ENCODE measurements at places on chromosomes 2 and 18. TPM values are rescaled to one million over a fixed set of nuclear protein-coding genes. Genes with fewer than 3 reads are reported as not detected.

DNA sequence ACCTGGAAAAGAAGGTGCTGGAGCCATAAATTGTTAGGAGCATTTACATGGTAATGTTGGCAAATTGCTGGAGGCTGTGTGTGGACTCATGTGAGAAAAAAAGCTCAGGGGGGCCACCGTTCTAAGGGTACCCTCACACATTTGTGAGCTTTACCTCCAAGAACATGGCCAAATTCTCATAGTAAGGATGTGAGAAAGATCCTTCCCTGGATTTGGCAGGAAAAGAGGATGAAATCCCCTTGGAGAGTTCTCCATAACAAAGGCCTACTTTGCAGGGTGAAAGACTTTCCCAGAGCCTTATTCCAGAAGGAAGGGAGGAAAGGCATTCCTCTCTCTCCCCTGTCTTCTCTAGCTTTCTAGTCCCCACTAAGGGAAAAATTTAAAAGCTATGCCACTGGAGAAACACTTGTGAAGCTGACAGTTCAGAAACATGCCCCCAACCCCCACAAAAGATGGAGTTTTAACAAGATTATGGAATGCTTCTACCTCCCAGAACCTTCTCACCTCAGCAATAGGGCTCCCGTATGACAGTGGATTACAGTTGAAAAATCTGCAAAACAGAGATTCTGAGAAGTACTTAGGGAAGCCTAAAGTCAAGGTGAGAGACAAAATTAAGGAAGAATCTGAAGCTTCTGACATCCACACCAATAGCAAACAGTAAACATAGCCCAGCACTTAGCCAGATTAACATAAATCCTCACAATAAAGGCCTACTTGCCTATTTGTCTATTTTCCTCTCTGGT lies 20.2 kb upstream of the ERMN start:
- no peak for DNase-seq

DNA sequence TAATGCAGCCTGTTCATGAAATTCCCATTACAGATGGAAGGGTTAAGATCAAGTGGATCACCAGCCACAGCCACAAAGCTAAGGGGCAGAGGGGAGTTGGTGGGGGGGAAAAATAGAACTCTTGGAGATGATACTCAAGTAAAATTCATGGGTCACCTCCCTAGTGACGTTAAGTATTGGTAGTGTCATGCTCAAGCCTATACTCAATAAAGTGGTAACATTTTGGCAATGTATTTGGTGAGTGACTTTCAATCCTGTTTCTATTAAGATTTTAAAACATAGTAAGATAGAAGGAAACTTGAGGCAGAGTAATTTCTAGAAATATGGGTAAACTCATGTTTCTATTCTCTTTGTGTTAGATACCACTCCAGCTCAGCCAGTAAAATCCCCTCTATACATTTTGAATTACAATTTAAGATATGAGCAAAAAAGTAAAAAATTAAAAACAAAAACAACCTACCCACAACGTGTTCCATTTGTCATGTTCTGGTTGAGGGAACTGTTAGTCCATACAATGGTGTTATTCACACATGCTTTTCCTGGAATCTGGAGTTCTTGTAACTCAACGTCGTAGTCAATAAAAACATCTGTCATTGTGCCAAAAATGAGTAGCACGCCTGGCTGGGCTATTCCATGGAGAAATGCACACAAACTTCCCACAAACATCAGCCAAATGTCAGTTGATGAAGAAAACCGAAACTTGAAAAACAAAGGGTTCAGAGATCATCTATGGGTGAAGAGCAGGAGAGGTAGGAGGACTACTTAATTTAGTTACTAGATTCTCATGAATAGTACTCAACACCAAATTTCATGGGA lies 18.1 kb downstream of the ABCB11 start:
- no peak for DNase-seq

DNA sequence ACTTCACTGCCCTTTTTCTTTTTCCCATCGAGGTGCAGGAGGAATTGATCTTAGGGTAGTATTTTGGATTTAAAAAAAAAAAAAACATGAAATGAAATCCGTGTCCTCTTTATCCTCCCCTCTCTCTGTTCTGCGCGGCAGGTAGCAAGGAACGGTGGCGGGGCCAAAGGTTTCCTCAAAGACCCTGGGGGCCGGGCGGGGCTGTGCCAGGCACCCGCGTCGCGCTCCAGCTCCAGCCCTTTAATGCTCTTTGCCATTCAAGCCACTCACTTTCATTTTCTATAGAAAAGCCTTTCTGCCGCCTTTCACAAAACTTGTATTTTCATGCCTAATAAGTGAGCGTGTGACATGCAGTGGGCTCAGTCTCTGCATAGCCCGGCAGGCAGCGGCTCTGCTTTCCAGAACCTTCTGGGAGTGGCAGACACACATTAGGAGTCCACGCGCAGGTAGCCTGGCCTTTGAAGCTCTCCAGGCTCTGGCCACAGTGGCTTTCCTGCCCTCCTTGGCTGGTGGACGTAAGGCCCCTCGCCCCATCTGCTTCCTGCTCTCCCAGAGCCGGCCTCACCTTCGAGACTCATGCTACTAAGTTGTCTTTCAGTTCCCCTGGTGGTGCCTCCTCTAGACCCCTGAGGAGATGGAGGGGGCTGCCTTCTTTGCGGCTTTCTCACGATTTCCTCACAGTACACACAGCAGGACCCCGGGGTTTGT lies 41.7 kb downstream of the AGAP1 start:
- no peak for DNase-seq

GRCh38 chr18:42078711-42079110 lies 123.7 kb downstream of the PIK3C3 start:
- no peak for DNase-seq

- DNase-seq = no peak
Observed at GRCh38 chr2:100767810-100768806, 51.8 kb upstream of the NPAS2 start.

DNA sequence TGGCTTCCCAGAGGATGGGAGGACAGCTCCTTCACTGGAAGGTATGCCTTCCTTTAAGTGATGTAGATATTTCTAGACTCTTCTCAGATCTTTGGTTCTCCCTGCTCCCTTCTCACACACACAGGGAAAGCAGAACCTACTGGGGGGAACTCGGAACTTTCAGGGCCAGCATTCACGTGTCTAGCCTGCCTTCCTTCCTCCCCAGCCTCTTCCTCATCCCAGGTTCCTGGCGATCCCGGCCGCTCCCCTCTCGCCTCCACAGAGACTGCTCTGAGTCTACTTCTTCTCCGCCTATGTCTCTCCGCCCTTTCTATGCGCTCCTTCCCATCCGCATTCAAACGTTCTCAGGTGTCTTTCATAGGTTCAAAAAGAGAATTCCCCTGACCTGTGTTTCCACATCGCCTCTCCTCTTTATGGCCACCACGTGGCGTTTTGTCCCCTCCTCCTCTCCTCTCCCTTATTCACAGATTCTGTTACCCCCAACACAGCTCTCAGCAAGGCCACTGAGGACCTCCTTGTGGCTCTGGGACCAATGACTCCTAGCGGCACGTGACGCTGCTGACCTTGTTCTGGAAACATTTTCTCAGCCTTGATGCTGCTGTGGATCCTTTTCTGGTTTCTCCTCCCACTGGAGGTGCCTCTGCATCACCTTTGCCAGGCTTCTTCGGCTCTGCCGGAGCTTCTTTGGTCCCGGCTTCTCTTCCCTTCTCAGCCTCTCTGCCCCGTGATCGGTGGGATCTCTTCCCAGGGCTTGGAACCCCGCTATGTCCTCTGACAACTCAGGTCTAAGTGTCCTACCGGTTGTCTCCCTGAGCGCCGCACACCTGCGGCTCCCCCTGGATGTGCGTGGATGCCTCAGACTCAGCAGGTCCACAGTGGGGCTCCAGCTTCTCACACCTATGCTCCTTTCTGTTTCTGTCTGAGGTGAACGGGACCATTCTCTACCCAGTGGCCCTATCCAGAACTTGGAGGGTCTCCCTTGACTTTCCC lies 77.5 kb downstream of the VAPA start:
- no peak for DNase-seq

GRCh38 chr18:70256994-70257393 lies 31.9 kb upstream of the SOCS6 start:
- no peak for DNase-seq

GRCh38 chr2:128742467-128742866 lies 423.8 kb upstream of the HS6ST1 start:
- DNase-seq = no peak

- DNase-seq = no peak
Observed at GRCh38 chr2:118473846-118474540, 373.5 kb downstream of the EN1 start.

- DNase-seq = no peak
Observed at GRCh38 chr18:66111018-66111417, 360.2 kb downstream of the CDH7 start.

- peak; percentile 68 for DNase-seq
Observed at GRCh38 chr2:160109939-160110673, 47.7 kb upstream of the PLA2R1 start.

DNA sequence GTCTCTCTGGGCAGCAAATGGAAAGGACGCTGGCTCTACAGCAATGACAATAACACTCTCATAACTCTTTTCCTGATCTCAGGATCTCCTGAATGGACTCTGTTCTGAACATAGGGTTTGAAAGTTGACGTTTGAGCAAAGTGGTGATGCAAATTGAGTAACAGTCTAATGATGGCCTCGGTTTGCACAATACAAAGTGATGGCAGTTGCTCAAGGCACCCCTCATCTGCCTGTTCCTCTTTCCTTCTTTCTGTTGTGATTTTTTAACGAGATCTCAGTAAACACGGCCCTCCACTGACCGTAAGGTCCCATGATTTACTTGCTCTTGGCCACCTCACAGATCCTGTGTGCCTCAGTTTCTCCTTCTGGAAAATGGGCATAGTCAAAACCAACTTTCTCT lies 303.6 kb downstream of the SLC8A1 start:
- DNase-seq = no peak

- peak; percentile 46 for DNase-seq
Observed at GRCh38 chr2:73984922-73985307, 205 bp downstream of the TET3 start.

GRCh38 chr18:12155996-12156395 lies 62.4 kb downstream of the ANKRD62 start:
- DNase-seq = no peak

DNA sequence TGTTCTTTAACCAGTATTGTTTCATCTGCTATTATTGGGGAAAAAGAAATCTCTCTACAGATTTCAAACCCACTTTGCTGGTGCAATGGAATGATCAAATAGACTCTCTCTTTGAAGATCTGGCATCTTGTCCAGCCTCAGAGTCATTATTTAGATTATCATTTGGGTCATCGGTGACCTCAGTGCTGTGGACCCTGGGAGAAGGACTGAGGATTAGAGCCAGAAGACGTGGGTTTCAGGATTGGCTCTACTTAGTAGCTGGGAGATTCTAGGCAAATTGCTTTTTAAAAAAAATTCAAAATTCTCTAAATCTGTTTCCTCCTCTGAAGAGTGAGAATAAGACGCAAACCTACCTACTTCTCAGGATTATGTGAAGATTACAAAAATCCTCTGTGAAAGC lies 107.6 kb upstream of the CTAGE1 start:
- DNase-seq = no peak

DNA sequence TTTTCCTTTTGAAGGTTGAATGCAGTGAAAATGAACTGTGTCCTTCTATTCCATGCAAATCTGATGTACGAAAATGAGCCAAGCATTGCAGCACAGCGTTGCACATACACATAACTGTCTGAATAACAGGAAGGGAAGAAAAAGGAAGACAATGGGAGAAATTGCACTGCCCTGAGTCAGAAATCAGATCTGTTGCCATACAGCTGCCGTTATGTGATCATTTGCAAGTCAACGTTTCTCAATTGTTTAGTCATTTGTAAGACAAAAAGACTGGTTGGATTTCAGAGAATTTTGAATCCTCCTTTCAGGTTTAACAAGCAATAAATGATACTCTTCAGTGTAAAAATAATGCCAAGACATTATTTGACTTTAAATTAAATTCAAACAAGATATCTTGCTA lies 284.1 kb downstream of the DSEL start:
- no peak for DNase-seq

DNA sequence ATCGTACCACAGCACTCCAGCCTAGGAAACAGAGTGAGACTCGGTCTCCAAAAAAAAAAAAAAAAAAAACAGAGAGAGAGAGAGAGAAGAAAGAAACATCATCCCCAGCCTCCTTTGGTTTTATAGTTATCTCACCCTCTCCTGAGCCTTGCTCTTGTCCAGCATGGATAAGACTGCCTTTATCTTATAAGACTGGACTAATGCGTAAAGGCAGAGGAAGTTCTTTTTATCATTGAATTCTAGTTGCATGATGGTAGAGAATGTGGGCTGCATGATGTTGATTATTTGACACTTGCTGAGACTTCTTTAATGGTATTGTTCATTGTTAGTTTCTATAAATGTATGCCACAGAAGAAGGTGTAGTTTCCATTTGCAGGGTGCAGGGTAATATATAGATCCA lies 124.4 kb downstream of the ZBTB7C start:
- no peak for DNase-seq

- DNase-seq = no peak
Observed at GRCh38 chr2:226702376-226702775, 97.2 kb downstream of the IRS1 start.

GRCh38 chr2:221673248-221673647 lies 101.1 kb upstream of the EPHA4 start:
- DNase-seq = no peak

GRCh38 chr2:209380293-209380692 lies 43.6 kb upstream of the MAP2 start:
- DNase-seq = no peak

GRCh38 chr2:96642564-96643360 lies at the start of gene FER1L5:
Gene FER1L5 (plus strand): TSS chr2:96642764. CDS start chr2:96642837, 73 bp downstream.
- DNase-seq = no peak

DNA sequence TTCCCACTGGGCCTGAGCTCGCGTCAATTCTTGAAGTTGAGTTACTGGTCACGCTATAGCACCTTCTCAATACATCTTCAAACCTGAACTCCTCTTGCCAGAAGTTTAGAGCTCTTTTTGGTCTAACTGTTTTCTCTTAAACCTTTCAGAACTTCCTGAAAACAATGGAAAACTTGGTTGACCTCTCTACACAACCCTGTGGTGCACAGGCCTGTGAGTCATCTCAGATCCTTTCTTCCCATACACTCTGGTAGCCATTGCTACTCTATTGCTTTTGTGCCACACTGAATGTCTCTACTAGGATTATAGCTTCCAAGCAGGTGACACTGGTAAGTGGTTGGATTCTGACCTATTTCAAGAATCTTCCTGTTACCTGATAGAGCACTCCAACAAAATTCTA lies 321.5 kb upstream of the FSIP2 start:
- DNase-seq = no peak

GRCh38 chr2:236568068-236568921 lies 1.3 kb upstream of the ACKR3 start:
- peak; percentile 30 for DNase-seq

DNA sequence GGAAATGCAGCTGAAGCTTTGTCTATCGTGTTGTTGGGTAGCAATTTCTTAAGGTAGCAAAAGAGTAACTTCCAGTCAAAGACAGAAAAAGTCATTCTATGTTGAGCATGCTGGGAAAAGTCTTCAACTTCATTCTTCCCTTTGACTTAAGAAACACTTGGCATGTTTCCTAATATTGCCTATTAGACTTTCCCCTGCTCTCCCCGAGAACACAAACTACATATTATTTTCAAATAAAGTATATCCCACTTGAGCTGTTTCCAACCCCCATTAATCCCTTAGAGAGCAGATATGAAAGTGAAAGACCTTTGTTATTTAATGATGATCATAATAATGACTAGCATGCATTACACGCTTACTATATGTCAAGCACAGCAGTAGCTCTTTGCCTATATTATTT lies 136.0 kb upstream of the SPOPL start:
- no peak for DNase-seq

Gene C2orf81
- total RNA-seq = 12.9 TPM

Gene CHRND
- not detected for total RNA-seq

Gene SLC4A5
- 4.7 TPM for total RNA-seq

Gene PIEZO2
- 1.5 TPM for total RNA-seq

Gene HOXD4
- 1.0 TPM for total RNA-seq

Gene SKA1
- 0.55 TPM for total RNA-seq

Gene IGFBP2
- 27.7 TPM for total RNA-seq

Gene SCTR
- total RNA-seq = 0.92 TPM

Gene ST6GAL2
- total RNA-seq = 28.3 TPM
